ENCODE measurements at places on chromosomes 7 and 10.
A peak's percentile ranks its signal among the peaks of the same experiment; 100 is the strongest.

GRCh38 chr7:2966466-2967078, 77.1 kb downstream of the CARD11 start:
- no peak for DNase-seq

GRCh38 chr7:157523371-157523765, 186.6 kb downstream of the DNAJB6 start:
- DNase-seq, result no peak

DNA sequence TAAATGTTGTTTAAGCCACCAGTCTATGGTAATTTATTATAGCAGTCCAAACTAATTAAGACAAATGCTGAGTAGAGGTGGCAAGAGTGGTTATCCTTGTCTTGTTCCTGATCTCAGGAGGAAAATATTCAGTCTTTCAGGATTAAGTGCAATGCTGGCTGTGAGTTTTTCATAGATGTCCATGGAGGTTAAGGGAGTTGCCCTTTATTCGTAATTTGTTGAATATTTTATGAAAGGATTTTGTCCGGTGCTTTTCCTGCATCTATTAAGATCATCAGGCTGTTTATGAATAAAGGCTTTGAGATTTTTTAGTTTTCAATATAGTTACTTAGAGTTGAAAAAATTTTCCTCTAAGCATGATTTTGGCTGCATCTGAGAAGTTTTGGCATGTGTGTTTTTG, 182.2 kb downstream of the SPAG6 start:
- no peak for DNase-seq

DNA sequence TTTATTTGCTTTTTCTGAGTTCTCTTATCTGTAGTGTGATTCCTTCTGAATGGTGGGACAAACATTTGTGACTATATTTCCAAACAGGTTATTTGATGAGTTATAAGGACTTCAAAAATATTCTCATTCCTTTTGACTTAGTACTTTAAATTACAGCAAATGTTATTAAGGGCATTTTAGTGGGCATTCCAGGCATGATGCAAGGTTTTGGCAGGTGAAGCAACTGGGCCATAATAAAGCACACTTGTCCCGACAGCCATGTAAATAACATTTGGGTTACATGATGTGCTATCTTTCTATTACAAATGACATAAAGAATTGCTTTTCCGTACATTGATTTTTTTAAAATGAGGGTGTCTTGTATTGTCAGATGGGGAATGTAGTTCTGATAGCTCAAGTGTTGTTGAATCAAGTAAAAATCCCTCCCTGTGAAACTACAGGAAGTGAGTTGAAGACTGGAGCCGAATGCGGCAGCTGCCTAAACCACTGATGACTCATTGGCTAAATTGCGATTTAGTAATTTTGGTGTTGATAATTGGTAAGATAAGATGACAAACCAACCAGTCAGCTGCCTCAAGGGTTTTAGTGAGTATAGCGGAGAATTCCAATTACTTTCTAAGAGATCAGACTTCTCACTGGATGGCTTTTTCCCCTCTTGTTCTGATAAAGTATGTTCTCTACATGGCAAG, 231.3 kb upstream of the NPY start:
- no peak for DNase-seq

DNA sequence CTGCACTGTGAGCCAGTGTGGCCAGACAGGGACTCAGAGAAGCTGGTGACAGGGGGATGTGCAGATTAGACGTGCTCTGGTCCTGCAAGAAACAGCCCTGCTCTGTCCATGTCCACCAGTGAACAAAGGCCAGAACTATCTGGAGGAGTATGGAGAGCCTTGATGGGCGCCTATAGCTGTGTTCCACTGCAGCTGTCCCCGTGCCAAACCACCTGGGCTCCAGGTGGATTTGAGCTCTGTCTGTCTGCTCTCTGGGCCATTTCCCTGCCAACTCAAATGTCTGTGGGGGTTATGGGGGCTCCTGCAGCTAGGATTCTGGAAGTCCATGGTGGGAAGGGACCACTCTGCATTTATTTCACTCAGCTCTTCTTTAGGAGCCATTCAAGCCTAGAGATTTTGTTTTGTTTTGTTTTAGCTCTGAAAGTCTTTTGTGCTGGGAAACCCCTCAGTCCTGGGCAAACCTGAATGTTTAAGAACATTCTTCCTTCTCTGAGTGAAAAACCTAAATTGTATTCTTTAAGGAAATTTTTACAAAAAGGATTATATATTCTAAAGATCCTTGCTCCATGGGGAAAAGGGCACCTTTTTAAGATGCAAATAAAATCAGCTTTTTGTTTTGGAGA, 1039.5 kb upstream of the SORCS1 start:
- DNase-seq, result no peak

GRCh38 chr7:41538810-41539724, 163.8 kb downstream of the INHBA start:
- no peak for DNase-seq

GRCh38 chr7:92624298-92624996, 34.3 kb upstream of the FAM133B start:
- DNase-seq, result no peak

- no peak for DNase-seq
Measured at GRCh38 chr10:68133523-68133922, 24.2 kb downstream of the MYPN start.

DNA sequence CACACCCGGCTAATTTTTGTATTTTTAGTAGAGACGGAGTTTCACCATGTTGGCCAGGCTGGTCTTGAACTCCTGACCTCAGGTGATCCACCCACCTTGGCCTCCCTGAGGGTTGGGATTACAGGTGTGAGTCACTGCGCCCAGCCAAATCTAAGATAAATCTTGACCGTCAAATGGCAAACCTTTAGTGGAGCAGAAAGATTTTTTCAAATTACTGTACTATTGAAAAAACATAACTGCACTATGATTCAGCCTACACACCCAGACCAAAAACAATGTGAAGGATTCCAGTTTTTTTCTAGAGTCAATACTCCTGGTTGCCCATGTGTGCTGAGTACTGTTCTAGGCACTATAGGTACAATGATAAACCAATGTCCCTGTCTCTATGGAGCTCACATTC, 33.9 kb upstream of the SVIL start:
- no peak for DNase-seq

- no peak for DNase-seq
Measured at GRCh38 chr10:125859128-125859817, 21.8 kb downstream of the DHX32 start.

DNA sequence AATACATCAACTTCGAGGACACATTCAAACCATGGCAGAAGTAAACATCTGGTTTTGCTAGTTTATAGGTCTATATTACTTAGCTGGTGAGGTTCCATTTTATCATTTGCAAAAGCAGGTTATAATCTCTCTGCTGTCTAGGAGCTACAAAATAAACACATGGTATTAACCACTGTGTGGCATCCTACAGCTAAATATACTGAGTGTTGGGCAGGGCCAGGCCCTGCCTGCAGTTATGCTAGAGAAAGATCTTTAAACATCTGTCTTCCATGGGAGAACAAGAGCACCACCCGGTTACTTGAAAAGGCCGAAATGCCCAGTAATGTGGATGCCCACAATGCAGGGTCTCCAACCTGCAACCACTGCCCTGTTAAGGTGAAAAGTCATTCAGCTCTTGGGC, 20.6 kb upstream of the FKBP9 start:
- no peak for DNase-seq

DNA sequence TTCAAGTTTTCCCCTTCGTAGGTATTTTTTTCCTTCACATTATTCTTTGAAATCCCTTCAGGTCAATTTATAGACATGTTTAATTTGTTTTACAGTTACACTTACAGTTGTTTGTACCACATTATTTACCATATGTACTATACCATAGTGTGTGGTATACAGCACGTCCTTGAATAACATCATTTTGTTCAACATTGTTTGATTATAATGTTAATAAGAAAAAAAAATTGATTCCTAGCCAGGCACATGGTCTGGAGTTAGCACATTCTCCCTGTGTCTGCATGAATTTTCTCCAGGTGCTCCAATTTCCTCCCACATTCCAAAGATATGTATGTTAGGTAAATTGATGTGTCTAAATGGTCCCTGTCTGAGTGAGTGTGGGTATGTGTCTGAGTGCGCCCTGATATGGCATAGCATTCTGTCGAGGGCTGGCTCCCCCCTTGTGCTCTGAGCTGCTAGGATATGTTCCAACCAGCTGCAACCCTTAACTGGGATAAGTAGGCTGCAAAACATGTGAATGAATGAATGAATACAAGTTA, 247.6 kb downstream of the CCDC7 start:
- no peak for DNase-seq

DNA sequence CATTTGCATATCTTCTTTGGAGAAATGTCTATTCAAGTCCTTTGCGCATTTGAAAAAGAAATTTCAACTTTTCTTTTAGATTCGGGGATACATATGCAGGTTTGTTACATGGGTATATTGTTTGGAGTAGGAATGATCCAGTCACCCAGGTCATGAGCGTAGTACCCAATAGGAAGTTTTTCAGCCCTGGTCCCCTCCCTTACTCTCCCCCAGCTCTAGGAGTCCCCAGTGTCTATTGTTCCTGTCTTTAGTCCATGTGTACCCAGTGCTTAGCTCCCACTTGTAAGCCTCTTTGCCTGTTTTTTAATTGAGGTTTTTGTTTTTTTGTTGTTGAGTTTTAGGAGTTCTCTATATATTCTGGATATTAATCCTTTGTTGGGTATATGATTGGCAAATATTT, 63.3 kb downstream of the SND1 start:
- no peak for DNase-seq

- no peak for DNase-seq
Measured at GRCh38 chr10:1382711-1383110, 326.5 kb downstream of the WDR37 start.

- DNase-seq, result no peak
Measured at GRCh38 chr10:78628976-78629375, 439.8 kb upstream of the ZMIZ1 start.

- DNase-seq, result no peak
Measured at GRCh38 chr10:22635650-22636049, 78.7 kb downstream of the PIP4K2A start.

DNA sequence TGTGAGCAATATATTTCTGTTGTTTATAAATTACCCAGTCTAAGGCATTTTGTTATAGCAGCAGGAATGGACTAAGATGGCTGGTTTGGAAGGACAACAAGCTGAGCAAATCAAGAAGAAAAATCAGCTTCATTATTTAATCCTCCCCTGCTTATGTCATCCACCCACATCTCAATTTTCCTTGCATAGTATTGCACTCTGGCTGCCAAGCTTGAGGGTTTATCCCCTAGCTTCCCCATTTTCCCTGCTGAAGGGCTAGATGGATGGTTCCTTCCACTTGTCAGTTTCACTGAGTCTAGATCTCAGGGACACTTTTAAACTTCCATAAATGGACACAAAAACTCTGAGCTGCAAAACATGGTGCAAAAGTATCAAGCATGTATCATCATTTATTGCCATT, 75.2 kb upstream of the LAMB4 start:
- DNase-seq, result no peak

DNA sequence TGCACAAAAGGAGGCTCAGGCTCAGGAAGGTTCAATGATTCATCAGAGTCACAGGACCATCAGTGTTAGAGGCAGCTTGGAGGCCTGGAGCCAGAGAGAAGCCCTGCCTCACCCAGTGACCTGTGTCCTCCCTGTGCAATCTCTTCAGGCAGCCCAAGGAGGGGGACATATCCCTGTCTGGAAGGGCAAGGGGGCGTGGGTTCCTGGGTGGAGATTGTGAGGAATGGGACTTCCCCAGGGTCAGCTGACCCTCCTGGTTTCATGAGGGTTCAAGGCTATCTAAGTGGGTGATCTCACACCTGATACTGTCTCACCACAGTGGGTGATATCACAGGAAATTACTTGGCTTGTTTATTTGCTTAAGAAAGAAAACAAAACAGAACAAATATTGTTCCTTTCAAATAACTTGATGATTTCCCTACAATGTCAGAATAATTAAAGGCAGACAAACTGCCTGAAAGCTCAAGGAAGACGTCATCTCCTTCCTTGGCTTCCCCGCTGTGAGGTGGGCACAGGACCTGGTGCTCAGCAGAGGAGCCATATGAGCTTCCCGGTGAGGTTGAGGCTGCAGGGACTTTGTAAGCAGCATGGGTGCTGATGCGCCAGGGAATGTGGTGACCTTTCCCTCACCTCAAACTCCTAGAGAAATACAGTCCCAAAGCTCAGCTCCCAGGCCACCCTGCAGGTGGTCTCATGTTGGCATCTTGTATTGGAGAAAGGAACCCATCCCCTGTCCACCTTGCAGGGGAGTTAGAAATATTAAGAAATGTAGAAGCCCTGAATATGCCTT, 763.2 kb downstream of the GRID1 start:
- no peak for DNase-seq

GRCh38 chr7:157875230-157876179, 538.7 kb downstream of the DNAJB6 start:
- peak; percentile 23 for DNase-seq

DNA sequence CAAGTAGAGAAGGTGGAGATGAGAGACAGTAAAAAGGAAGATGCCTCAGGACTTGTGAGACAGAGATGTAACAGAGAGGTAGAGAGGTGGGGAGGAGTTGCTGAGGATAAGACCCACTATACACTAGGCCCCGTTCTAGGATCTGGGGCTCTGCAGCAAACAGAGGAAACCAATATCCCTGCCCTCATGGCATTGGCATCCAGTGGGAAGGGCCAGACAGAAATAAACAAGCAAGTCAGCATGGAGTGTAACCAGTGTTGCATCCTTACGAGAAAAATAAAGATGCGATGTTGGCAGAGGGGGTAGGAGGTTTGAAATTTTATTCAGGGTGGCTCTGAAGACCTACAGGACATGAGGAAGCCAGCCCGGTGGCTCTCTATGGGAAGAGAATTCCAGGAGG, 22.0 kb upstream of the EEPD1 start:
- no peak for DNase-seq

GRCh38 chr10:58258977-58259692, 8.6 kb downstream of the IPMK start:
- no peak for DNase-seq

- no peak for DNase-seq
Measured at GRCh38 chr10:110212119-110213006, 5.0 kb downstream of the MXI1 start.

DNA sequence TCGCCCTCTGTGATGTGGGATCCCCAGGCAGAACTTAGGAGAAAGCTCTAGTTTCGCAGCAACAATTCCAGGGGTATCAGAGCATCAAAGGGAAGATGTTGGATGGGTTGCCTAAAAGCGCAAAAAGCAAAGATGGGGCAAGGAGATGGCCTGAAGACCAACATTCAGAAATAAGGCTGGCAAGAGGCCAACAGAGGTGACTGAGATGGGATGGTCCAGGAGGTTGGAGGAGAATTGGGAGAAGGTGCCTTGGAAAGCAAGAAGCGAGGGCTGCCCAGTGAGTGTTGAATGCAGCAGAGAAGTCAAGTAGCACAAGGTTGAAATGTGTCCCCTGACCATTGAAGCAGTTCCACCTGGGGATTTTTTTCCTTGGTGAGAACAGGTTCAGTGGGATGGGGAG, 38.4 kb upstream of the TMEM273 start:
- no peak for DNase-seq

Measured in stimulated activated CD8-positive, alpha-beta memory T cell treated with anti-CD3 and anti-CD28 coated beads, Interleukin-2, amount 100 ng/mL, for 48 hours (primary cell).